ENCODE measurements at places on chromosomes 6 and 20.

DNA sequence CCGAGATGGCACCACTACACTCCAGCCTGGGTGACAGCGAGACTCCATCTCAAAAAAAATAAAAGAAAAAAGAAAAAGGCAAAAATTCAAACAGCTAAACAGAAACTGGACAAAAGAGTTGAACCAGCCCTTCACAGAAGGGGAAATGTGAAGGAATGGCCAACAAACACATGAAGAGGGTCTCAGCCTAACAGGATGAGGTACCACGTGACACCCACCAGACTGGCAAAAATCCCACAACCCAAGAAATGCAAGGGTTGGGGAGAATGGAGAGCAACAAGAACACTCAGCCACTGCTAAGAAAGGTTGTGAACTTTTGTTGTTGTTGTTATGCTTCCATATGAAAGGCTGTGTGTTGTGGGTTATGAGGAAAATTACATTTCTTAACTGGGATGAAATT lies 357.7 kb downstream of the PREX1 start:
- DNase-seq = no peak

DNA sequence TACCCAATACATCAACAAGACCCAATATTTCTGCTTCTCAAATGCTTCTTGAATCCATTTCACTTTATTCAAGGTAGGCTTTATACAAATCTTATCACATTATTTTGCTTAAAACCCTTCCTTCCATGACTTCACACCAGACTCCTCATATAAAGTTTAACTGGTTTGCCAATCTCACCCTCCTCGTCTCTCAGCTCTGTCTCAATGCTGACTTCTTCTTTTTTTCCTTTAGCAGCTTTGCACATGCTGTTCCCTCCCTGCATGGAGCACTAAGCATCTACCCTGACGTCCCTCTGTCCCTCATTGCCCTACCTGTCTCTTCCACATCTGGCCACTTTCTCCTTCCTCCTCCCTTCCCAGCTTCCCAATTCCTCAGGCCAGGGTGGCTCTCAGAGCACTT lies 31.4 kb downstream of the KCNK17 start:
- no peak for DNase-seq

DNA sequence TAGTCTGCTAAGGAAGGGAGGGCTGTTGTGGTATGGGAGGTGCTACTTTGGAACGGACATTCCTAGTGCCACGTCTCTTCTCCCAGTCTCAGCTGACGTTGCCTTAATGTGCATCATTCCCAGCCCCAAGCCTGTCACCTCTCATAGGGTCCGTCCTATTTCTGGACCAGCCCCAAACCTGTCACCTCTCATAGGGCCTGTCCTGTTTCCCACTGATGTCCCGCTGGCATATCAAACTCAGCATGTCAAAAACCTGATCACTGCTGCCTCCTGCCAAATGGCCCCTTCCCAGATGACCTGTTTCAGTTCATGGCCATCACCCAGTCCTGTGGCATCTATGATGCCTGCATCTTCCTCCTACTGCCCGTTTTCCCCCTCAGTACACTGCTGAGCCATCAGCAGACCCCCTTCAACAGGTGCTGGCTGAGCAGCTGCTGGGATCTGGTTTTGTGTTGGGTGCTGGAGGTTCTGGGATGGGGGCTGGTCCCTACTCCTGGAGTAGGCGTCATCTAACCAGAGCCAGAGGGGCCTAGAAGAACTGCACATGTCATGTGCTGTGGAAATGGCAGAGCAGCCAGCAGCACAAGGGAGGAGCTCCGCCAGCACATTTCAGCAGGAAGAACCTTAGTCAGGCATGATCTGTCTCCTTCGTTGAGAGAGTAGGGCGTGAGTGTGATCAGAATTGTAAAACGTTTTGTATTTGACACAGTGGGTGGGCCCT lies 3.3 kb downstream of the ENTPD6 start:
- no peak for DNase-seq

DNA sequence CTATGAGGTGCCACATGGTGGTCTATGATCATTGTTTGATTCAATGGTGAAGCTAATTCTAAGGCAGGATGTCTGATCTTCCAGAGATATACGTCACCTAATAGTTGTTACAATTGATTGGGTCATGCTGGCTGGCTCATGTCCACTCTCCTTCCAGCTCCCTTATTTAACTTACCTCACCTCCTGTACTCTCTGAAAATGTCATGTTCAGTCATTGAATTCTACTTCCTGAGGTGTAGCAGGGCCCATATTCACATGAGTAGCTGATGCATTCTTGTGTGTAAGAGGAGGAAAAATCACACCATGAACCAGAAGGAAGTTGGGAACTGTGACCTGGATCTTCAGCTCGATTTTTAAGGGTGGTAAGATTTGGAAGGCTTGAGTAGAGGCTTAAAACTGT lies 795.8 kb downstream of the QKI start:
- DNase-seq = no peak

DNA sequence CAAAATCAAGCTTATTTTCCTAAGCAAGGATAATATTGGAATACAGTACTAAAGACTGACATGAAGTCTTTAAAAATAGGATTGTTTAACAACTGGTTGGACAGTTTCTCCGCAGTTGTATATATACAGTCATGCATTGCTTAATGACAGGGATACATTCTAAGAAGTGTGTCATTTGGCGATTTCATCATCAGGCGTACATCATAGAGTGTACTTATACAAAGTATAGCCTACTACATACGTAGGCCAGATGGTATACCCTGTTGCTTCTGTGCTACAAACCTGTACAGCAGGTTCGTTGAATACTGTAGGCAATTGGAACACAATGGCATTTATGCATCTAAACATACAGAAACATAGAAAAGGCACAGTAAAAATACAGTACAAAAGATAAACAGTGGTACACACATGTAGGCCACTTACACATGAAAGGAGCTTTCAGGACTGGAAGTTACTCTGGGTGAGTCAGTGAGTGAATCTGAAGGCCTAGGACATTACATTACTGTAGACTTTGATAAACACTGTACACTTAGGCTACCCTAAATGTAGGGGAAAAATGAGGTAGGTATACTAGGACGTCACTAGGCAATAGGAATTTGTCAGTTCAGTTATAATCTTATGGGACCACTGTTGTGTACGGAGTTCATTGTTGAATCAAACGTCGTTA lies 20.1 kb downstream of the HECA start:
- DNase-seq = no peak

DNA sequence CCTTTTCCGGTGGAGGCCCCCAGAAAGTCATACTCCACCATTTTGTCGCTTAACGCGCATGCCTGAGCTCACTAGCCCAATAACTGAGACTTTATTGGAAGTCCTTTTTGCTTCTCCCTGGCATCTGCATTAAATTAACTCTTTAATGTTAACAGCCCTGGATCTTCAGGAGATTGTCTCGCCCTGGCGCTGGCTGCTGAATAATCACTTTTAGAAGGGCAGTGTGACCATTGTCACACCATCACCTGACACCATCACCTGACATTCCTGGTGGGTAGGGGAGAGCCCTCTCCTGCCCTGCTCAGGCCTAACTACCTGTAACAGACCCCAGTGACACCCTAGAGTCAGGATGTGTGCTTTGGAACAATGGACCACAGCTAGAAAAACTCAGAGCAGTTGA lies 115.5 kb upstream of the SNX9 start:
- DNase-seq = no peak

- no peak for DNase-seq
Measured at GRCh38 chr6:4879741-4880275, 103.6 kb downstream of the CDYL start.

DNA sequence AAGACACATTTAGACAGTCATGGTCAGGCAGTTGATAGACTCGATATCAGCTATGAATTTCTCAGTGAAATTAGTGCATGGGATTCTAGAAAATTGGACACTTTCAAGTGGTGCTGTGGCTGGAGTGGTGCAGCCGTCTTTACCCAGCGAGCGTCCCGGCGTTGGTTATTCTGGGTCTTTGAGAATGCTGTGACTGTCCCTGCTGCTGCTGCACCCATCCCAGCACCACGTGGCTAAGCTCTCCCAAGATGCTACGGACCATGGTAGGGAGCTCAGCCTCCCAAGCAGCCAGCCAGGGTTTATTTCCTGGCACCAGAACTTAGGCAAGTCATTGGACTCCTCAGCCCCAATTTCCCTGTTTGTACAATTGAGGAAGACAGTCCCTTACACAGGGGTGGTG lies 147.2 kb upstream of the RPS6KA2 start:
- DNase-seq = no peak

- no peak for DNase-seq
Measured at GRCh38 chr20:48695255-48695654, 132.5 kb downstream of the PREX1 start.
